Cortex of kidney (tissue), 1 donor: ENCODE measurements at places on chromosomes 7 and 10.

DNA sequence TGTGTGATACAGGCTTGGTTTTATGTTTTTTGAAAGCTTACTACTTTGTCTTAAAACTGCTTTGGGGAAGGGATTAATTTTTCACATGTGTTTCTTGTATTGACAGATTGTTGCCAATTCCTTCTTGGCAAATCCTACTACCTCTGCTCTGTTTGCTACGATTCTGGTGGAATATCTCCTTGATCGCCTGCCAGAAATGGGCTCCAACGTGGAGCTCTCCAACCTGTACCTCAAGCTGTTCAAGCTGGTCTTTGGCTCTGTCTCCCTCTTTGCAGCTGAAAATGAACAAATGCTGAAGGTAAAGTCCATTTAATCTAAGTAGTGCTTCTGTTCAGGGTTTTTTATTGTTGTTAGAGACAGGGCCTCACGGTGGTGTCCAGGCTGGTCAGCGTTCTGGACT, 33.6 kb downstream of the TRRAP start:
- DNase-seq = no peak

GRCh38 chr7:141884539-141885225, 31.5 kb upstream of the OR9A4 start:
- no peak for DNase-seq

DNA sequence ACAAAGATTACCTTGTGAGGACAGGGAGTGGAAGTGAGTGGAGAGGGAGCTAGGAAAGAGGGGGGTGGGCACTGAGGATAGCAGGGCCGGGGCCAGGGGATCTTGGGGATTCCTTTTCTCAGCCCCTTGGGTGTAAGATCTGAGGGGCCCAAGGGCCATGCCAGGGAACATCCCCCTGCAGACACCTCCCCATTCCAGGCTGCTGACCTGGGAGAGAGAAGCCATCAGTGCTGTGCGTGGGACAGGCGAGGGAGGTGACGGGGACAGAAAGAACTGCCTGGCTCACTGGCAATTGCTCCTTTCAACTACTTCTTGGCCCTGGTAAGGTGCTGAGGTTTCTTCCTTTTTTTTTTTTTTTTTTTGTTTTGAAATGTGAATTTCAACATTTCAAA, 12.0 kb upstream of the BTBD16 start:
- no peak for DNase-seq

- no peak for DNase-seq
These were observed 32.3 kb downstream of the CALD1 start for GRCh38 chr7:134811765-134812164.

DNA sequence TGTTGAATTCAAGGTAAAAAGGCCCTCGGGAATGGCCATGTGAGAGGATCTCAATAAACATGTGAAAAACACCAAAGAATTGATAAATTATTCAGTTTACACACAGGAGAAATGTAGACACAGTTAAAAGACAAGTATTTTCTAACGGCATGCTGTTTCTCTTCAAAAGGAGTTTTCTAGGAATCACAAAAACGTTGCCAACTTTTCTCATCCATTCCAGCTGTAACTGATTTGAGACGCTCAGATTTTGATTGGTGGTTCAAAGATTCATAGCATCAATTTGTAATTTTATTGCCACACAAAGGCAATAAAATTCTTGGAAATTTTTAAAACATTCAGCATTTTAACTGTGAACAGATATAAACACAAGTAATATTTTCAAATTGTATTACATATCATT, 384.9 kb upstream of the PFKP start:
- DNase-seq = no peak

DNA sequence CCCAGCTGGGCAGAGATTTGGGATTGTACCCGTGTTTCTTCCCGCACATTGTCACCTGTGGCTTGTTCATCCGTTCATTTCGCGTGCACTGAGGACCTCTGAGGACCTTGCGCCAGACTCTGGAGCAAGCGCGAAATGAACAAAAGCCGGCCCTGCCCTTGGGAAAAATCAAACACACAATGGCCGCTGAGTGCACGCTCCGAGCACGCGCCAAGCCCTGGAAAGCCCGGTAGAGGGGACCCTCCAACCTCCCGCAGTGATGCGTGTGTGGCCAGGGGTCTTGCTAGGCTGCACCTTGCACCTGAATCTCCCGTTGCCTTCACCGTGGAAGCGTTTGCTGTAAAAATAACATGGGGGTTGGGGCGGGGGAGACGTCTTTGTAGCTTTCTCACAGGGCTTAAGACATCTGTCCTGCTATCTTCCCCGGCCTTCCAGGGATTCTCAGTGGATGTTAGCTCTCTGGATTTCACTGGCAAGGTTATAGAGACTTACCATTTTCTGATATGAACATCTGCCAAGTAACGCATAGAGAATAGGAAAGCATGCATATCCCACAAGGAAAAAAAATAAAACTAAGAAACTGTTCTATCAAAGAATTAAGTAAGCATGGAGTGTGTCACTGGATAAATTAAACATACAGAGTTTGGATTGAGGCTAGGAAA, 37.3 kb downstream of the ZNF777 start:
- no peak for DNase-seq
